Coronary artery (tissue), 2 donors: ENCODE measurements at places on chromosomes 7 and 10.

GRCh38 chr10:14971867-14972448 is 12.8 kb downstream of the MEIG1 start:
- no peak for DNase-seq

DNA sequence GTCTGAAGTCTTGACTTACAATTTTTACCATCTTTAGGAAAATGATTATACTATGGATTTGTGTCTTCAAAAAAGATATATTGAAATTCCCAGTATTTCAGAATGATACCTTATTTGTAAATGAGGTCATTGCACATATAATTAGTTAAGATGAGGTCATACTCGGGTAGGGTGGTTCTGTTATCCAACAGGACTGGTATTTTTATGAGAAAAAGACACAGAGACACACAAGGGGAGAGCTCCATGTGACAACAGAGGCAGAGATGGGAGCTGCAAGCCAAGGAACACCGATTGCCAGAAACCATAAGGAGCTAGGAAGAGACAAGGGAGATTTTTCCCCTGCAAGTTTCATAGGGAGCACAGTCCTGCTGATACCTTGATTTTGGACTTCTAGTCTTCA is 356.9 kb downstream of the ARL4A start:
- no peak for DNase-seq

- no peak for DNase-seq
Observed at GRCh38 chr10:513393-513792, 176.1 kb downstream of the DIP2C start.

GRCh38 chr10:74072503-74072902 is 74.6 kb downstream of the VCL start:
- DNase-seq: no peak

DNA sequence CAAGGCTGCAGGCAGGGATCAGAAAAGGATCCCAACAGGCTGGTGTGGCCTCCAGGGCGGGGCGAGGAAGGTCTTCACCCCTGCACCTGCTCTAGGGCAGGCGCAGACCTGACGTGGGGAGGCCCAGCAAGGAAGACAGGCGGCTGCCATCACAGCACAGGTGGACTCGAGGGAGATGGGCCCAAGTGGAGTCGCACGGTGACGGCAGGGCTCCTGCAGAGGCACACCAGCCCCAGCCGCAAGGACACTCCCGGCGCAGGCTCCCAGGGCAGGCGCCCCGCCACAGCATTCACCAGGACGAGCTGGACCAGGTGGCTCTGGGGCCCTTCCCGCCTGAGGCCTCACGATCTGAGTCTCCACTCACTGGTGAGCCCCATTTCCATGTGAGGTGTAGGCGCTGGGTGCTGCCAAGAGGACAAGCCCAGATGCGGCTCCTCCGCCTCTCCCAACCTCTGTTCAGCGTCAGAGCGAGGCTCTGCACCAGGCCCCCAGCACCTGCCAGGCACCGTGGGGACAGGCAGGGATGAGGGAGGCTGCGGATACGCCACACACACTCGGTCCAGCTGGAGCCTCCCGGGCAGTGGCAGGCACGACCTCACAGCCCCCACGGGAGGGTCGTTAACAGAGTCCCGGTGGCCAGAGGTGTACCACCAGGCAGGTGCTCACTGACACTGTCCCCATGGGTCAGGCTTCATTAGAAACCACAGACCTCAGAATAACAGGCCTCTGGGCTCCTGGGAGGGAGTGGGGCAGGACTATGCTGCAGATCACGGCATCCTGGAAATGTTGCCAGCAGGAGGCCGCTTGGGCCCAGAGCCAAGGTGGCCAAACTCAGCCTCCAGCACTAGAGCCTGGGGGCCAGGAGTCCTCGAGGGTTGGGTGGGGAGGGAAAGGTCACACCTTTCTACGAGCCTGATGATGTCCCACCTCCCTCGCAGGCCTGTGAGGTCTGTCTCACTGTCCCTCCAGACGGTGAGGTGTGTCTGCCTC is 111.6 kb downstream of the MAD1L1 start:
- DNase-seq: no peak

- DNase-seq: no peak
Observed at GRCh38 chr10:133528296-133528844, 1.2 kb downstream of the CYP2E1 start.

DNA sequence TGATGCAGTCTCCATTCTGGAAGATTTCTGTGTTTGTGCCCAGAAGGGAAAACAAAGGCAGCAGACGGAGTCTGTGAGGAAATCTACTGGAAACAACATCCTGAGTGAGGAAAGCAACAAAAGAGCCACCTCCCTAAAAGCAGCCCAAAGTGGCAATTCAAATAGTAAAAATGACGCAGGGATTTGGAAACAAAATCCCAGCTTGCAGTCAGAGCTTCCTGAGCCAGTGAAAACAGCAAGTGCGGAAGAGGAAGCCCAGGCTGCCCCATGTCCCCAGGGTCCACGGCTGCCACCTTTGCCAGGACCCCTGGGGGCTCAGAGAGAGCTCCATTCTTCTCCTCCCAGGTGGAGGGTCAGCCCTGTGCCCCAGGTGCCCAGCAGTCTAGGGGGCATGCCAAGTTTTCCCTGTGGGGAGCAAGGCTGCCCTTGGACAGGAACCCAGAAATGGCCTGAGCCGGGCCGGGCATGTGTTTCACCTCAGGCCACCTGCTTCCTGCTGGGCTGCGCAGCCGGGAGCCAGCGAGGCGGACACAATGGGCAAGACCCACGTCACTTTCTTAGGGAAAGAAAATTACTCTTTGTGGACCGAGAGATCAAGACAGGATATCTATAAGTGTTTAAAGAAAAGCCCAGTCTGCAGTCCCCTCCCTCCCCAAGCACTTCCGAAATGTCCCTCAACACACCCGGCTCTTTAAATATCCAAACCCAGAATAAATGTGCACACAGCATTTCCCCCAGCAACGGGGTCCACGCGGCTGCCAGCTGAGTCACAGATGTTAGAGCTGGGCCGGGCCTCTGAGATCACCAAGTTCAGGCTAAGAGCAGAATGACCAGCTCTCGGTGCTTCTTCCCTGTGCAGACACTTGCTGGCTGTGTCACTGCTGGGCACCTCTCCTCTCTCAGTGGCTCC is 231.1 kb downstream of the ARHGAP12 start:
- DNase-seq: peak; percentile 93

- no peak for DNase-seq
Observed at GRCh38 chr10:104447331-104447730, 93.7 kb downstream of the CFAP58 start.

- DNase-seq: no peak
Observed at GRCh38 chr7:127794136-127794535, 142.1 kb downstream of the SND1 start.

DNA sequence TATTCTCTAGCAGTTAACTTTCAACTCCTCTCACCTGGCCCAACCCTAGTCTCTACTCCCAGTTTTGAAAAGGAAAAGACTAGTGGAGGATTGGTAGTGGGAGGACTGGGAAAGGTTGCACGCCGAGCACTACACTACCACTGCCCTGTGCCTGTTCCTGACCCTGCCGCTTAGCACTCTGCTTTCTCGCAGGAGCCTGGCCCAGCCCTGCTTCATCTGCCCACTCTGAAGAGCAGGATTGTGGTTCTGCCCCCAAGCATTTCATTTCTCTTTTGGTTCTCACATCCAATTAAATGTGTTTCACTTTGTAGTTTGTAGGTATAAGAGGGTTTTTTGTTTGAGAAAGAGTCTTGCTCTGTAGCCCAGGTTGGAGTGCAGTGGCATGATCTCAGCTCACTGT is 31.5 kb upstream of the RBM20 start:
- no peak for DNase-seq

DNA sequence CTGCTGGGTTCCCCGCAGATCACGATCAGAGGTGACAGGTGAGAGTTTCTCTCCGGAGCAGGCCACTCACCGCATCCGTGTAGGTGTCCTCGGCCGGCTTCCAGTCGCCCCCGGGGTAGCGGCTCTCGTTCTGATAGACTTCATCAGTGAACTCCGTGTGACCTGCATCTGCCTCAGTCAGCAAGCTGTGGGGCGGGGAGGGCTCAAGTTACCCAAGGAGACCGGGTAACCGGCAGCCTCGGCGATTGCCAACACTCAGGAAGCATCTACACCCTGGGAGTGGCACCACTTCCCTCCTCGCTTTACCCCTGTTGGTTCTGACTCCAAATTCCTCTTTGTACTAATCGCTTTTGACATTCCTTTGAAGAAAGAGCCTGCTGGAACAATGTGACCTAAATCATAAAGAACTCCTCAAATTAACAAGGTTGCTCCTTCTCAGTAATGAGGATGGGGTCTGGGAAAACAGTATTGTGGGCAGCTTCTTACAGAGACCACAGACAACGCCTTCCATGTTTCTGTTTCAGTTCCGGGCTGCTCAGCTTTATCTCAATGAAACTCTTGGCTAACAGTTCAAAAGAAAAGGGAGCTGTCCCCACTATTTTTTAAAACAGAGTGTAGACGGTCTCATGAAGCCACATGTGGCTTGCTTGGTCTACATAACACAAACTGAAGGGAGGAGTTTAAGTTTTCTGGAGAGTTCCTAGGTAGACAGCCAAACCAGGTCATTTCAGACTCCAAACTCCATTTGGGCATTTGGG is 118.1 kb downstream of the MYOF start:
- DNase-seq: no peak

DNA sequence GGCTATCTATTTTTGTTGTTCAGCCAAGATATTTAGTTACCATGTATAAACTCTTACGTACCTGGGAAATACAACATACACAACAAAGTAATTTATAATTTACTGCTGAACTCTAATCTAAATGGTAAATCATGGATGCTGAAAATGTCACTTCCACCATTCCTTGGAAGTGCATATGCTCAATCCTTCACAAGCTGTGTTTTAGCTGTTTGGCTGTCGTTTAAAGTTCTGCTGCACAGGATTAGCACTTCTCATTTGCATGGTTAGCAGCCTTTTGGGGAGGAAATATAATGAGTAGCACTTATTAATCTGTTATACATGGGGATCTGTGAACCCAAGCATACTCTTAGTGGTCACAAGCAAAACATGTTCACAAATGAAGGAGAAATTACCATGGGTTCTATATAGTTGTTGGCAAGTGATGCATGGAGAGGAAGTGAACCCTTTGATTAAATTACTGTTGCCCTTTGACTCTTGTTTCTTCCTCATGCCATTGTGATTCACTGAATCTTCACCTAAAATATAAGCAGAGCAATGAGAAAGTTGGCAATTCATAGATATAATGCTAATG is 18.5 kb downstream of the PIK3CG start:
- DNase-seq: no peak

DNA sequence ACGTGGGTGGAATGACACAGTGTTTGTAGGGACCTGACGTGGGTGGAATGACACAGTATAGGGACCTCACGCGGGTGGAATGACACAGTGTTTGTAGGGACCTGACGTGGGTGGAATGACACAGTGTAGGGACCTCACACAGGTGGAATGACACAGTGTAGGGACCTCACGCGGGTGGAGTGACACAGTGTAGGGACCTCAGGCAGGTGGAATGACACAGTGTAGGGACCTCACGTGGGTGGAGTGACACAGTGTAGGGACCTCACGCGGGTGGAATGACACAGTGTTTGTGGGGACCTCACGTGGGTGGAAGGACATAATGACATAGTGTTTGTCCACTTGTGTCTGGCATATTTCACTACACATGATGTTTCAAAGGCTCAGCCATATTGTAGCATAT is 19.3 kb downstream of the PPP2R2D start:
- no peak for DNase-seq

- DNase-seq: no peak
Observed at GRCh38 chr10:85524001-85524666, 842.5 kb downstream of the GRID1 start.

DNA sequence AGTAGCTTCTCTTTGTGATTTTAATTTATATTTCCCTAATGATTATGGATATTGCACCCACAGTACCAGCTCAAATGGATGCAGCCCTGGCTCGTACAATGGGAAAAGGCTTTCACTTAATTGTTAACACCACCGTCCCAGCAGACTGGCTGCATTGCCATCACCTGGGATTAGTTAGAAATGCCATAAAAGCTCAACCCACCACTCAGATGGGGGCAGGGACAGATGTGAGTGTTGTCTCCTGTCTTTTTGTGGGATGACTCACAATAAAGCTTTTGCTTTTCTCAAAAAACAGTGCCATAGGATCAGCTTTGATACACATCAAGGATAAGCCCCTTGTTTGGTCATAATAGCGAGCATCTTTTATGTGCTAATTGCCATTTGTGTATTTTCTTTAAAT is 729.1 kb downstream of the TNS3 start:
- no peak for DNase-seq

GRCh38 chr10:88281592-88282347 is 301.3 kb downstream of the RNLS start:
- DNase-seq: no peak

DNA sequence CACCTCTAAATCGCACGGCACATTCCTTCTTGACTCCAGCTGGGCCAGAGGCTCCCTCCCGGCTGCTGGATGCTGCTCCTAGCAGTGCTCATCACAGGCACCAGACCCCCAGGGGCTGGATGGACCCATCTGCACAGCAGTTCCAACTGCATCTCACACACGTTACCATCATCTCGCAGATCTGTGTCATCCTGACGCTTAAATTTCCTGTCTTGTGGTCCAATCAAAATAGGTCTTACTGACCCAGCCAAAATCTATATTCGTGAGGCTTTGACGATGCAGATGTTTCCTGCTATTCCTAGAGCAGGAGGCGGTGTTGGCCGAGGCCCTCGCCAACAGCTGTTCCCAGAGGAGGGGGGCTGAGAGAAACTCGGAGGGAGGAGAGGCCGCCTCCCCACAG is 108.0 kb downstream of the MKI67 start:
- DNase-seq: no peak

- DNase-seq: no peak
Observed at GRCh38 chr7:105088456-105088855, 74.5 kb downstream of the KMT2E start.

- no peak for DNase-seq
Observed at GRCh38 chr10:62812672-62813439, 3.3 kb downstream of the EGR2 start.

DNA sequence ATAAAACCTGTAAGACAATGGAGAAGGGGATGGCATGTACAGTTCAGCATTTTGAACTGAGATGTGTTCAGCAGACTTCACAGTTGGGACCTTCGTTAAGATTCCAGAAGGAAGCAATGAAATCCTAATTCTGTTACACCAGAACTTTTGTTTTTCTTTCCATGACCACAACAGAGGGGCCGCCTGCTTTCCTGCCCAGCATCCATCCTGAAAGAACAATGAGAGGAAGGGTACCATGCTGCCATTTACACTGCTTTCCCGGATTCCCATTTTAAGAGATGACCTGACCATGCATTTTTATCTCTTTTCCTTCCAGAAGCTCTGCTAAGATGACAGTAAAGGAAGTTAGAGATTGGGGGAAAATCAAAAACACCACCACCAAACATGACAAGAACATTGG is 92.7 kb downstream of the PIP4K2A start:
- DNase-seq: no peak
